ENCODE measurements at places on chromosomes 16 and 17.

DNA sequence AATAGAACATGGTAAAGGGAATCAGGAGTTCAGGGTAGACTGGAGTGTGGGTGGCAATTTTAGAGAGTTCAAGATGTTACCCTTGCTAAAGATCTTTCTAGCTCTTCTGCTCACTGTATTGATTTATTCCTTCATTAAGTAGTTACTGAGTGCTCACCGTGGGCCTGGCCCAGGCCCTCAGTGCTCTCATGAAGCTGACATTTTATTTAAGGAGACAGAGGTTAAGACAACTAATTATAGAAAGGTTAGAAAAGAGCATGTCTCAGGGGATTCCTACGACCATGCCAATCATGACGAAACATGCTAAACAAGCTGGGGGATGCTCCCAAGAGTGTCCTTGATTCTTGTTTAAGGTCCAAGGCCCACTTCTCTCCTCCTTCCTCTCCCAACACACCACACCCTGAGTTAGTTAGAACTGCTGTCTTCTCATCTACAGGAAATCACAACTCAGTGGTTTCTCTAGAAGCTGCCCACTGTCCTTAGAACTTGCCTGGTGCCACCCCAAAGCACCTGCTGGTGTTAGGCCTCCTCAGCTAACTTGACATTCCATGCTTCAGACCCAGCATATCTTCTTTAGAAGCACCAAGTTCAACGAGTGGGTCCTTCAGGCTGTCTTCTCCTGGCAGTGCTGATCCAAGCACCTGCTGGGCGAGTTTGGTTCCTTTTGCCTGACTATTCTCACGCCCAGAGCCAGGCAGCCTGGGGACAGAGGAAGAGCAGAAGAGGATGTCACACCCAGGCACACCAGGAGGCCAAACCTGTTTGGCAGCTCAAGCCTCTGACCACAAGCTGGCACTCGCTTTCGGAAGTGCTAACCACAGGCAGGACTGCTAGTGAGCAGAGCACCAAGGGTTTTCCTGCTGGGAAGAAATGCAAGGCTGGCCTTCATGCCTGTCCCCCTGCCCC, 79.0 kb downstream of the GAS7 start:
- peak; percentile 79 for DNase-seq

DNA sequence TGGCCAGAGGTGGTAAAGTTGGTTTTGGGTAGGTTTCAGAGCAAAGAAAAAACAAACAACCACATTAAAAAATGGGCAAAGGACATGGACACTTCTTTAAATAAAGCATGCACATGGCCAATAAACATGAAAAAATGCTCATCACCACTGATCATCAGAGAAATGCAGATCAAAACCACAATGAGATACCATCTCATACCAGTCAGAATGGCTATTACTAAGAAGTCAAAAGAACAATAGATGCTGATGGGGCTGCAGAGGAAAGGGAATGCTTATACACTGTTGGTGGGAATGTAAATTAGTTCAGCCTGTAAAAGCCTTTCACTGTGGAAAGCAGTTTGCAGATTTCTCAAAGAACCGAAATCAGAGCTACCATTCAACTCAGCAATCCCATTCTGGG, 598.4 kb upstream of the SOX9 start:
- no peak for DNase-seq

- DNase-seq: no peak
Measured at GRCh38 chr17:81298325-81298990, 3.4 kb upstream of the SLC38A10 start.

- no peak for DNase-seq
Measured at GRCh38 chr16:66701026-66701425, 4.5 kb upstream of the CMTM4 start.

DNA sequence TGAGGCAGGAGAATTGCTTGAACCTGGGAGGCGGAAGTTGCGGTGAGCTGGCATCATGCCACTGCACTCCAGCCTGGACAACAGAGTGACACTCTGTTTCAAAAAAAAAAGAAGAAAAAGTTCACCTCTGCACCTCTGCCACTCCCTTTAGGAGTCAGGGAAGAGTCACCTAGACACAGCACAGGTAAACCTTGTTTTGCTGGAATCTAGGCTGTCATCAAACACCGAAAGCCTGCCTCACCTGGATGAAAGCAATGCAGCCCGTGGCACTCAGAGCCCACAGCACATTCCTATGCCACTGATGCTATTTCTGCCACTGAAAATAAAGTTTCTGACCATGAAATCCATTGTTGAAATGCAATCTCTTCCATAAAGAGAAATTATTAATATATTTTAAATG, 22.2 kb downstream of the CFAP52 start:
- no peak for DNase-seq

GRCh38 chr16:53504665-53505064, 1.7 kb upstream of the AKTIP start:
- DNase-seq: peak; percentile 18

- DNase-seq: no peak
Measured at GRCh38 chr16:56710181-56710737, 19.7 kb upstream of the NUP93 start.

GRCh38 chr17:81382851-81383250, 12.4 kb upstream of the BAHCC1 start:
- no peak for DNase-seq

- no peak for DNase-seq
Measured at GRCh38 chr17:35218915-35219314, 24.0 kb upstream of the SLFN5 start.

DNA sequence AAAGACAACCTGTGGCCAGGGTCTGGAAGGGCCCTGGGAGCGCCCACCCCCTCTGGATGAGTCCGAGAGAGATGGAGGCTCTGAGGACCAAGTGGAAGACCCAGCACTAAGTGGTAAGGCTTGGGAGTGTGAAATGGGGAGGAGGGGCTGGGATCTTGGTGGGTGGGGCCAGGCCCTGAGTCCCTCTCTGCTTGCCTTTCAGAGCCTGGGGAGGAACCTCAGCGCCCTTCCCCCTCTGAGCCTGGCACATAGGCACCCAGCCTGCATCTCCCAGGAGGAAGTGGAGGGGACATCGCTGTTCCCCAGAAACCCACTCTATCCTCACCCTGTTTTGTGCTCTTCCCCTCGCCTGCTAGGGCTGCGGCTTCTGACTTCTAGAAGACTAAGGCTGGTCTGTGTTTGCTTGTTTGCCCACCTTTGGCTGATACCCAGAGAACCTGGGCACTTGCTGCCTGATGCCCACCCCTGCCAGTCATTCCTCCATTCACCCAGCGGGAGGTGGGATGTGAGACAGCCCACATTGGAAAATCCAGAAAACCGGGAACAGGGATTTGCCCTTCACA, 1.2 kb upstream of the STARD3 start:
- DNase-seq: no peak

DNA sequence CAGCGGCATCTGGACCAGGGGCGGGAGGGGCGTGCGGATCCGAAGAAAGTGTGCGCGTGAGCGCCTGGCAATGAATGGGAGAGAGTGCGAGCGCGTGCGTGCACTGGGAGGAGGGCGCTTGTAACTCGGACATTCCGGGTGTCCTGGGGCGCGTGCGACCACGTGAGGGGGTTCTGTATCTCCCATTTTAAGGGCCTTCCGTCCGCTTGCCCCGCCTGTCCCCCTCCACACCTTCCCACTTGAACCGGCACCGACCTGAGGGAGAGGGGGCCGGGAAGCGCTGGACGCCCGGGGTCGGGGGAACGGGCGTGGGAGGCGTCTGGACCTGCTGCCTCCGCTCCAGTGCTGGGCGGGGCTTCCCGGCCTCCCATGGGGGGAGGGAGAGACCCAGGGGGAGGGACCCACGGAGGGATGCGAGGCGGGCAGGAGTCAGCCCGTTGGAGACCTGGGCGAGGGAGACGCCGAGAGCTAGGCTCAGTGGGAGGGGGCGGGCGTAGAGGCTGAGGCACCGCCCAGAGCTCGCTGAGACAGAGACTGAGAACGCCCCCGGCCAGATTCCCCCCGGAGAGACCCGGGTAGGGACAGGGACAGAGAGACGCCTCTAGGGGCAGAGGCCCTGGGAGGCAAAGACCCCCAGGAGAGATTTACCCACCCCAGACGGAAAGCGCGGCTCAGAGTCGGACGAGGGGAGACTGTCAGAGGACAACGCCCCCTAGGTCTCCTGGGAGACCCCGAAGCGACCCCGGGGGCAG, at the start of gene KREMEN2:
Gene KREMEN2 (plus strand): TSS at position 553 of the 752 bp plus-strand sequence. CDS start 246 bp downstream, outside the sequence.
- peak; percentile 57 for DNase-seq

DNA sequence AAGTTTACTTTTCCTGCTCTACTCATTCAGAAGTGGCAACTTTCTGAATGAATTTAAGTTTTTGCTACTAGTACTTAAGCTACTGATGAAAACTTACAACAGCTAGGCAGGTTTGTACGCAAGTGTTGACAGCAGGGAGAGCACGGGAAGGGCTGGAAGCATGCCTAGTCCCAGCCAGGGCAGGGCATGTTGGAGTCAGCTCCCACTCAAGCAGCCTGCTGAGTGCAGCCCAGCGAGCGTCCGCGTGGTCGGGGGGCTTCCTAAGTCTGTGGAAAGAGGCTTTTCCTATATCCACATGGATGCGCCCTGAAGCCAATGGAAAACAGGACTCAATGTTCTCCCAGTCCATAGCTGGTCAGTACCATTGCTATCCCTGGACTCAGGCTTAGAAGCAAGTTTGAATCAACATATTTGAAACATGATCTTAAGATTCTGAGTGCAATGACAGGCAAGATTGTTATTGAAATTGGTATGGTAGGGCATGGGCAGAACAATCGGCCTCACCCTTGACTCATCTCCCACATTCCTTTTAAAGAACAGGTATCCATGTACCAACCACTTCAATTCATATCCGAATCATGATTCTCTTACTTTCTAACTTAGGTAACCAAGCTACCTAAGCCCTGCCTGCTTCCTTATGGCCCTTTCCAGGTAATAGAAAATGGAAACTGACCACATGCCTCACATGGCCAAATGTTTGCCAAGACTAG, 22.5 kb downstream of the CYB5D2 start:
- no peak for DNase-seq

DNA sequence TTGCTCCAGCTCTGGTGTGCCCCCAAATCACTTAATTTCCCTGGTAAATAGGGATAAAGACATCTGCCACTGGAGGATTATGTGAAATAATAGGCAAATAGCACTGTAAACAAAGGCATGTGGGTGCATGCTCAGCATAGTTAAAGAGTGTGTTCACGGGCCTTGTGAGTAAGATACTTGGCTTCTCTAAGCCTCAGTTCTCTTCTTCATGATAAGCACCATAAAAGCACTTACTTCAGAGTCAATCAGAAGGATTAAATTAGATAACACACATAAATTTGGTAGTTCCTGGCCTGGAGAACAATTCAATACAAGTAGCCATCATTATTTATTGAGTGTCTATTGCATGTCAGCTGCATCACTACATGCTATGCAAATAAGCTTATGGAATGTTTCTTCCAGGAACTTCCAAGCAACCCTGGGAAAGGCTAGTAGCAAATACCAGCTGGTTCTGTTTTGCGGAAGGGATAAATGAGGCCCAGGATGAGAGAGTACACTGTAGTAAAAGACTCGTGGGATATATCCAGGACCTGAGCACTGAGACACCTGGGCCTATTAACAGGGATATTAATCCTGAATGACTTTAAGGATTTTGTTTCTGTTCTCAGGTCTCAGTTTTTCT, 14.5 kb downstream of the CCL11 start:
- DNase-seq: no peak

Data from Calu3 (cell line).